ENCODE measurements at places on chromosomes 7 and 10.

DNA sequence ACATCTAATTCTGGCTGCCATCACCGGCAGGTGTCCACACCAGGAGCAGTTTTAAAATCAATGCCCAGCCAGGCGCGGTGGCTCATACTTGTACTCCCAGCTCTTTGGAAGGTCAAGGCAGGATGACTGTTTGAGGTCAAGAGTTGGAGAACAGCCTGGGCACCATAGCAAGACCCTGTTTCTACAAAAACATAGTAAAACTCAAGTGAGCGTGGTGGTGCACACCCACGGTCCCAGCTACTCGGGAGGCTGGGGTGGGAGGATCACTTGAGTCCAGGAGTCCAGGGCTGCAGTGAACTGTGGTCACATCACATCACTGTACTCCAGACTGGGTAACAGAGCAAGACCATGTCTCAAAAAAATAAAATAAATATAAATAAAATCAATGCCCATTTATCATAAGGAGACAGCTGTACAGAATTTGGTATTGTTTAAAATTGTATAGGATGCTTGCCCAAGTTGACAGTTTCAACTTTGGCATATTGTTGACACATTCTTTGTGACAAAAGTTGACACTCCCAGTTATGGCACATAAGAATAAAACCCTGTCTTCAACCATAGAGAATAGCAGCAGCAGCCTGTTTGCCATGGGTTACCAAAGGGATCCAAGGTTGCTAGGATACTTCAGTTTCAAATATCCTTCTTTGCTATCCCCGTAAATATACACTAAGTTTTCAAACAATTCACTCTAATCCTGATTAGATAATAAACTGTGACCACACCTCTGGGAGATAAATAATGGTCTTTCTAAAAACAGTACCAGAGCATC lies 193.0 kb downstream of the FAM107B start:
- DNase-seq, result no peak

DNA sequence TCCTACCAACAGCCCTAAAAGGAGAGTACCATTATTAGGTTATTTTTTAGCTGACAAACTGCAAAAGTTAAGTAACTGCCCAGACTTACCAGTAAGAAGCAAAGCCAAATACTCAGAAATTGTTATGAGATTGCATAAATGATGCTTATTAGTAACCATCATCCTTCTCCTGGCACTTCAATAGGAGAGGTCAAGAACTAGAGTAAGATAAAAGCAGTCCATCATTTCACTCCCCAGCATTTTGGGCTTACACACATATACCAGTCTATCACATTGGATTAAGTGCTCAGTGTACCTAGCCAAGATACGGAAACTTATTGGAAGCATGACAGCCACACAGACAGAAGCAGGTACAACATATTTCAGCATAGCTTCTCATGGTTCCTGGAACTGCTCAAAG lies 142.8 kb upstream of the EGR2 start:
- no peak for DNase-seq

DNA sequence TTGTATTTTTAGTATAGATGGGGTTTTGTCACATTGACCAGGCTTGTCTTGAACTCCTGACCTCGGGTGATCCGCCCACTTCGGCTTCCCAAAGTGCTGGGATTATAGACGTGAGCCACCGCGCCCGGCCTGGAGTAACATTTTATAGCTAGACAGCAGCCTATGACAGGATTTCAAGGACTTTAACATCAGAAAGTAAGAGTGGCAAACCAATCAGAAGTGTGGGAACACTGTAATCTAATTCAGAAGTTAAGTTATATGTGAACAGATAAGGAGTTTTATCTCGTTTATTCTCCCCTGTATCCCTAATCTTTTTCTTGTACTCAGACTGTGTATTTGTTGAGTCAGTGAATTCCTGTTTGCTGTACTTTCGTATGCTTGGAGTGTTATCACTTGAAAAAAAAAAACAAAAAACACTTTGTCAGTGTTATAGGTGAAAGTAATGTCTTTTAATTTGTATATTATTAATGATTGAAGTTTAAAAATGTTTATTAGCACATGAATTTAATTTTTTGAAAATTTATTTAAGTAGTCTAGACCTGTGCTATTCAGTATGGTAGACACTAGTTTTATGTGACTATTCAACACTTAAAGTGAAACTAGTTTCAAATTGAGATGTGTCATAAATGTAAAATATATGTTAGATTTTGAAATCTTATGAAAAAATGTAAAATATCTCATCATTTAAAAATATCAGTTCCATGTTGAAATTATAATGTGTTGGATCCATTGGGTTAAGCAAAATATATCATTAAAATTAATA lies 38.6 kb downstream of the RSBN1L start:
- peak; percentile 41 for DNase-seq

DNA sequence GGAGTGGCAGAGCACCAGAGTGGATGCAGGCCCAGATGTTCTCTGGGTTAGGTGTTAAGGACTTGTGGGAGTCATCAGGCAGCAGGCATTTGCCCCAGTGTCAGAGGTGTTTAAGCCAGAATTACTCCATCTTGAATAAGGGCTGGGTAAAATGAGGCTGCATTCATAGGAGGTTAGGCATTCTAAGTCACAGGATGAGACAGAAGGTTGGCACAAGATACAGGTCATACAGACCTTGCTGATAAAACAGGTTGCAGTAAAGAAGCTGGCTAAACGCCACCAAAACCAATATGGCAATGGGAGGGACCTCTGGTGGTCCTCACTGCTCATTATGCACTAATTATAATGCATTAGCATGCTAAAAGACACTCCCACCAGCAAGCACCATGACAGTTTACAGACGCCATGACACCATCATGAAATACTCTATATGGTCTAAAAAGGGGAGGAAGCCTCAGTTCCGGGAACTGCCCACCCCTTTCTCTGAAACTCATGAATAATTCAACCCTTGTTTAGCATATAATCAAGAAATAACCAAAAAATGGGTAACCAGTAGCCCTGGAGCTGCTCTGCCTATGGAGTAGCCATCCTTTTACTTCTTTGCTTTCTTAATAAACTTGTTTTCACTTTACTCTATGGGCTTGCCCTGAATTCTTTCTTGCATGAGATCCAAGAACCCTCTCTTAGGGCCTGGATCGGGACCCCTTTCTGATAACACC lies 882 bp upstream of the LRRC61 start:
- DNase-seq, result no peak

GRCh38 chr7:43516581-43517342 lies 66.1 kb upstream of the STK17A start:
- DNase-seq, result peak; percentile 24

- DNase-seq, result no peak
These were observed 13.7 kb upstream of the PDLIM1 start for GRCh38 chr10:95304463-95304862.

- DNase-seq, result no peak
These were observed 111.3 kb upstream of the ASAH2 start for GRCh38 chr10:50362547-50363125.

DNA sequence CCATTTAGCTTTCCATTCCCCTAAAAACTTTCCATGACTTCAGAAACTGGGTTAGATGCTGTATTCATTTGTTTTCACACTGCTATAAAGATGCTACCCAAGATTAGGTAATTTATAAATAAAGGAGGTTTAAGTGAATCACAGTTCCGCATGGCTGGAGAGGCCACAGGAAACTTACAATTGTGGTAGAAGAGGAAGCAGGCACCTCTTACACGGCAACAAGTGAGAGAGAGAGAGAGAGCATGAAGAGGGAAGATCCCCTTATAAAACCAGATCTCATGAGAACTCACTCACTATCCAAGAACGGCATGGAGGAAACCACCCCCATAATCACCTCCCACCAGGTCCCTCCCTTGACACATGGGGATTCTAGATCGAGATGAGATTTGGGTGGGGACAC lies 336.8 kb downstream of the TFEC start:
- no peak for DNase-seq

- DNase-seq, result no peak
These were observed 168.9 kb downstream of the KCND2 start for GRCh38 chr7:120441850-120442249.

- DNase-seq, result no peak
These were observed 816.7 kb downstream of the XPNPEP1 start for GRCh38 chr10:109106604-109107003.

DNA sequence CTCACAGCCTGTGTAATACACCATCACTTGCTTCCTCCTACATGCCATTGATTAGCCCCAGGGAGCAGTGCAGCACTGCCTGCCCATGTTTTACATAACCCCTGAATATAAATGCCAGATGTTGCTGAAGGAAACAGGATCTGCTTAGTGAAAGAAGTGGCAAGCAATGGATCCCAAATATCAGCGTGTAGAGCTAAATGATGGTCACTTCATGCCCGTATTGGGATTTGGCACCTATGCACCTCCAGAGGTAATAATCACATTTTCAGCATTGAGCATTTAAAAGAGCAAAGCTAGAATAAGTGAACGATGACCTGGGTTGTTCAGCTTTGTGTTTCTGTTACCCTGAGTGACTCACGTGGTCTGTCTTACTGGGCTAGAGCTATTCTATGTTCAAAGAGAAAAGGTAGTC lies at the start of gene AKR1C4:
Gene AKR1C4, plus strand, starts transcription at position 136 of the 412 bp plus-strand sequence. Its CDS starts 31 bp downstream, at position 167.
- DNase-seq, result no peak

- no peak for DNase-seq
These were observed 7.6 kb downstream of the LZTS2 start for GRCh38 chr10:101007099-101007711.

- DNase-seq, result no peak
These were observed 14.9 kb downstream of the RHEB start for GRCh38 chr7:151504715-151505326.

DNA sequence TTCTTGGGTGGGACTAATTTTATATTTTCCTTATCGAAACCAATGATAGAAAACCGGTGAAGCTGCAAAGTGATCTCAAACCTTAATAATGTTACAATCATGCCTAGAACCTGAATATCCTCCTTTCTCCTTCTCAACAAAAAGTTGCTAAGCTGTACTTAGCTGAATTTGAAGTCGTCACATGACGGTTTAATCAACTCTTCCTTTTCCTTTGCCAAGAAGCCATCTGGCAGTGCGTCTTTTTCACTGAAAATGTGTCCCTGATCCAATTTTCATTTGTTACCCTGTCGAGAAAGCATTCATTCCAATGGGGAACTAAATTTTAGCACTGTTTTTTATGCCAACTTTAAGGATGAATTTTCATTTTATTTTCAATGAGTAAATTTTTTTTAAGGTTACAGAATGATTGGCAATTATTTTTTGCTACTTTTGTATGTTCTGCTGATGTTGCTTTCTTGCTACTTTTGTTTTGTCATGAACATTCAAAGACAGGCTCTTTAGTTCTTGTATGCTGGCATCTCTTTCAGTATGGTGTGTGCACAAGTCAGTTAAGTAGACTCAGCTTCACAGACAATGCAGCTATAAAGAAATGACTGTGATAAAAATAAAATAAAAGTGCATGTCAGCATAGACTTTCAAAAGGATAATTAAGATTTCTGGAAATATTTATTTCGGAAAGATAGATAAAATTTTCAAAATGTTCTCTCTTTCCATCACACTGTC lies 980.0 kb downstream of the DNAJB9 start:
- DNase-seq, result no peak

DNA sequence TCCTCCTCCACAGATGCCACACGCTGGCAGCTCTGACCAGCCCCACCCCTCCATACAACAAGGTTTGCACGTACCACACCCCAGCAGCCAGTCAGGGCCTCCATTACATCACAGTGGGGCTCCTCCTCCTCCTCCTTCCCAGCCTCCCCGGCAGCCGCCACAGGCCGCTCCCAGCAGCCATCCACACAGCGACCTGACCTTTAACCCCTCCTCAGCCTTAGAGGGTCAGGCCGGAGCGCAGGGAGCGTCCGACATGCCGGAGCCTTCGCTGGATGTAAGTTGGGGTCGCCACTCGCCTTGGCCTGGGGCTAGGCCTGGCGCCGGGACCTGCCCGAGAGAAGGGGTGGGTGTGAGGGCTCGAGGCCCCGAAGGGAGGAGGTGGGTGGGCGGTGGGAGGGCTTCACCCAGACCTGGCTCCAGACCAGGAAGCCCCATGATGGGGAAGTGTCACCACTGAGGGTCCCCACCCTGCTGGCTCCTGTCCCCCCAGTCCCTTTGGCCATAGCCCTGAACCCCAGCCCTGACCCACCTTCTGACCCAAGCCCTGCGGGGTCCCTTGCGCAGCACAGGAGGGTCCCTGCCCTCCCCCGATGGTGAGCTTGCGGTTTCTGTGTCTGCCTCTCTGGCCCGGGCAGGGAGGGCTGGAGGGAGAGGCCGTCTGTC lies 36.2 kb upstream of the PPIF start:
- DNase-seq, result no peak

DNA sequence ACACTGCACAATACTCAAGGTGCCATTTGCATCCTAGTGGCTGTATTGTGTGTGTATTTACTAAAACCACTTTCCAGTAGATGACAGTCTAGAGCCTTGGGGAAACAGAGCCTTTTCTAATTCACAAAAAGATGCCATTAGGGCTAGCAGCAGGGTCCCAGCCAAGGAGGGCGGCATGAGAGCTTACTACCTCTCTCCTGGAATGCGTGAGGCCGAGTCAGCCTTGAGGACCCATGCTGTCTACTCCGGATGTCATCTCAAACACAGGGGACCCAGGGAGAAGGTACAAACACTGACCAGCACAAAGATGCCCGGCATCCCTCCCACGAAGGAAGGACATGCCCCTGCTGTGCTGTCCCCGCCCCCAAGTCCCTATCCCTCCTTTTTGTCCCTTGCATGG lies 65.5 kb downstream of the CYCS start:
- DNase-seq, result no peak

DNA sequence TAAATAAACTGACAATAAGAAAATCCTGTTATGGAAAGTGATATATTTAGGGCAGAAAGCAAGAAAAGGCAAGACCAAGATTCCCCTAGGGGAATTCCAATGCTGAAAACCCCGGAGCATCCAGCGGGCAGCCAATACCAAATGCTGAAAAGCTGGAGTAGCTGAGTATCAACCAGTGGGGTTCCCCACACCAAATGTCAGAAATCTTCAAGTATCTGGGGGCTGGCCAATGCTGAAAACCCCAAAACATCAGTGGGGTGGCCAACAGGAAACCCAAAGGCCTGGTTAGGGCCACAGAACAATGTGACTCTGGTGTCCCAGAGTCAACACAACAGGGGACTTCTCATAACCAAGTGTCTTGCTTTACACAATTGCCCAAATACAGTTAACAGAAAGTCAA lies 271.8 kb upstream of the CACNA2D1 start:
- DNase-seq, result no peak

- DNase-seq, result no peak
These were observed 25.2 kb downstream of the TRIM8 start for GRCh38 chr10:102669206-102670064.

GRCh38 chr7:40439686-40440085 lies 304.9 kb downstream of the SUGCT start:
- DNase-seq, result no peak

DNA sequence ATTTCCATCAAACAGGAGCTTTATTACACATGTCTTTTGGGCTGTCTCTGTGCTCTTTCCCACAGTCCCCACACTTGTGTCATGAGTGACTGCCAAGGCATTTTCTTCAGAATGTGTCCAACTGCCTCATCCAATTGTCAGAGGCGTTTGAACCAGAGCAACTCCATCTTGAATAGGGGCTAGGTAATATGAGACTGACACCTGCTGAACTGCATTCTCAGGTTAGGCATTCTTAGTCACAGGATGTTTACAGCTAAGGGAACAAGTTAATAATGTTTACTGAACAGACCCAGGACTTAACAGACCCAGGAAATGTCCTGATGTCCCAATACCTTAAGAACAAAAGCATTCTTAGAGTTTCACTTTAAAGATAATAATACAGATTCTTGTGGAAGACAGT lies 595.5 kb downstream of the REEP3 start:
- no peak for DNase-seq

Measured in brain microvascular endothelial cell (primary cell).